ENCODE measurements at places on chromosomes 6 and 20. TPM values are rescaled to one million over a fixed set of nuclear protein-coding genes. Genes with fewer than 3 reads are reported as not detected.

- no peak for DNase-seq
Observed at GRCh38 chr6:139891471-139891870, 517.0 kb upstream of the CITED2 start.

DNA sequence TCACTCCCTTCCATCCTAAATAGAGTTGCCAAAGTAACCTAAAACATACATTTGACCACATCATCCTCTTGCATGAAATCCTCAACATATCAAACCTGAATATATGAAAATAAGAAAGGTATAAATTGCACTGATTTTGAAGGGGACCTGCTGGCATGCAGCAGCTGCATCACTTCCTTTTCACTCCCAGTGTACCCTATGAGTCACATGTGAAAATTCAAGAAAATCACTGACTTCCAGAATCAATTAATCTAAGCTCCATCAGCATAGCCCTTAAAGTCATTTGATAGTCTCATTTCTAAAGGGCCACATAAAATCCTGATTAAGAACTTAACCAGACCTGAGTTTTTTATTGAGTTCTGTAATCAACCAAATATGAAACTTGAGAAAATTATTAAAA lies 24.3 kb downstream of the SNX14 start:
- DNase-seq = no peak

DNA sequence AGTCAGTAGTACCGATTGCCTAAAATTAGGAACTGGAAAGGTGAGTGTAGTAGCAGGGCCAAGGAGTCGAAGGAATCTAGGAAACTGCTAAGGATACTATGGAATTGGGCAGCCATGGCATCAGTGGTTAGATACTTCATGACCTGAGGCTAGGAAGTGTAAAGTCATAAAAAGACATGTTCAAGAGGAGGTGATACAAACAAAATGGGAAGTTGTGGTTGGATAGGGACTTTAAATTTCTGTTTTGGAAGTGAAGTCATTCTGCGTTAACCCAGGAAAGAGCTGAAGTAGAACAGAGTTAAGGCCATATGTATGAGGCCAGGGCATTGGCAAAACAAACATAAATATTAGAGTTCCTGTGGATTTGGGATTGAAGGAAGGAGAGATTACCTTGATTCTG lies 88.6 kb upstream of the TMEM181 start:
- no peak for DNase-seq

- no peak for DNase-seq
Observed at GRCh38 chr6:132465530-132466485, 47.1 kb downstream of the STX7 start.

GRCh38 chr6:34181908-34182307 lies 36.0 kb upstream of the GRM4 start:
- DNase-seq = no peak

DNA sequence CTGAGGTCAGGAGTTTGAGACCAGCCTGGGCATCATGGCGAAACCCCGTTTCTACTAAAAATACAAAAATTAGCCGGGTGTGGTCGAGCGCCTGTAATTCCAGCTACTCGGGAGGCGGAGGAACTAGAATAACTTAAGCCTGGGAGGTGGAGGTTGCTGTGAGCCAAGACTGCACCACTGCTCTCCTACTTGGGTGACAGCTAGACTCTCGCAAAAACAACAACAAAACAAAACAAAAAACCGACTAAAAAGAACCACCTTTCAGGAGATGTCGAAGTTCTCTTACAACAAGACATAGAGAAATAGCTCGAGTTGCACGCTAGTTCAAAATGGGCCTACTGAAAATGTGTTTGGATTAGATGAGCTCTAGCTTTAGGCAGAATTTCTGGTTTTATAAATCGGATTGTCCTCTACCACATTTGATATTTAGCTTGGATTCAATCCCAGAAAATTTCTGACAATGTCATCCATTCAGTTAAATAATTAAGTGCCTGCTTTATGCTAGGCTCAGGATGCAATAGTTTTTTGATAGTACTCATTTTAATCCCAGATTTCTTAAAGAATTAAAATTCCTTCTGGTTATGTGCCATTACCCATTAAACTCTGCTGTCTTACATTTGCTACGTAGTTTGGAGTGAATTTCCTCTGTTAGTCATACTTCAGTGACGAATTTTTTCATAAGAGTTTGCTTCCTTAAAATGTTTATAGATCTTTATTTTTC lies 137.5 kb upstream of the SHLD1 start:
- no peak for DNase-seq

DNA sequence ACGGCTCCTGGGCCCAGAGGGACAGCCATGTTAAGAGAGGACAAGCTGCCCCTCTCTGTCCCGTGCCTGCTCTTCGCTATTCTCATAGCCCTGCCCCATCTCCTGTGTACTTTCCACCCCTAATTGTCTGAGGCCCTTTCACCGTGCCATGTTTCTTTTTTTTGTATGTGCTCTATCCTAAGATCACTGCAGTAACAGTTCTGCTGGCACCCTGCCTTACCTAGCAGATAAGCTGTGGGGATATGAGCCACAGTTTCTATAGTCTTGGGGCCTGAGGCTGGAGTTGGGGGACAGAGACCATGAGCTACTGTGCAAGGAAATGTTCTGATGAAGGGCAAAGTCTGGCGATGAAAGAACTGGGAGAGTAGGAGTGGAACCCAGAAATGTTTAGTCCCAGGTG lies 269.5 kb upstream of the CITED2 start:
- DNase-seq = no peak

DNA sequence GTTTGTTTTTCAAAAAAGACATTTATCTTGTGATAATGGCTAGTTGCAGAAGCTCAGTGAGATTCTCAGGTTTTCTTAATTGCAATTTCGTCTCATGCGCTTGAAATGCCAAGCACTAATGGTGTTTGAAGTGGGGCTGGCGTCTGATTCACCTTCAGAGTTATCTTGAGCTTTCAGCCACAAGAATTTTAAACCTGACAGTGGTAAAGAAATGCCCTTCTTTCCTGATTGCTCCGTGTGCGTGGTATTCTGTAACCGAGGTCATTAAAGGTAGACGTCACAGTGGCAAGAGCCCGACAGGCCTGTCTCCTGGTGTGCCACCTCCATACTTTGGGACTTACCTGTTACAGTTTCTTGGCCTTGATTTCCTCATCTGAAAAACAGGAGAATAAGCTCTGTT lies 126.5 kb upstream of the QKI start:
- no peak for DNase-seq

SNHG17 gene
- total RNA-seq = 33.0 TPM

- no peak for DNase-seq
Observed at GRCh38 chr6:144234935-144235334, 50.2 kb upstream of the UTRN start.

- DNase-seq = no peak
Observed at GRCh38 chr6:98636941-98637340, 197.4 kb upstream of the POU3F2 start.

DNA sequence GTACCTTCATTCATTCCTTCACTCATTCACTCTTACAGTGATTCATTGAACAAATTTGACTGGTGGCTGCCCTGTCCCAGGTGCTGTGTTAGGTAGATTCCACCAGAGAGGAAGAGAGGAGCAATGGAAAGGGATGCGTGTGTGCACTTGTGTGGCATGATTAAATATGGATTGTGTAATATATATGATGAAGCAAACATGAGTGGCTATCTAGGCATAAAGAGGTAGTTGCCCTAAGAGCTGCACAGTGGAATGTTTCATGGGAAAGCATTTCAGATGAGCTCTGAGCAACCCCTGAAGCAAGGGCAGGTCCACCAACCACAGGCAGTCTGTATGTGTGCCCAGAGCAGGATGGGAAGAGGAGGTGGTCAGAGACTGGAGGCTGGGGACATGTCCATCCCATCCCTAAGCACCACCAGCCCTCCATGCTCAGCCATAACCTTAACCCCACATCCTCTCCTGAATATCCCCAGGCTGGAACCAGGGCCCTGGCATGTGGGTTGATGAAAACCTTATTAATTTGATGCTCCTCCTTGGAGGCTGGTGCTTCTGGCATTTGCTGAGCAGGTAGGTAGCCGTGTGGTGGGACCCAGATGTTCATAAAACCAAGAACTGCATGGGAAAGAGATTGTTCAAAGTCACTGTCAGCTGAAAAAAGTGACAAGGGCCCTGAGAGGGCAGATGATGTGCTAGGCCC lies 226.2 kb downstream of the SYNDIG1 start:
- no peak for DNase-seq

RBPJL gene
- not detected for total RNA-seq

UBE2C gene
- 33.0 TPM for total RNA-seq

DNA sequence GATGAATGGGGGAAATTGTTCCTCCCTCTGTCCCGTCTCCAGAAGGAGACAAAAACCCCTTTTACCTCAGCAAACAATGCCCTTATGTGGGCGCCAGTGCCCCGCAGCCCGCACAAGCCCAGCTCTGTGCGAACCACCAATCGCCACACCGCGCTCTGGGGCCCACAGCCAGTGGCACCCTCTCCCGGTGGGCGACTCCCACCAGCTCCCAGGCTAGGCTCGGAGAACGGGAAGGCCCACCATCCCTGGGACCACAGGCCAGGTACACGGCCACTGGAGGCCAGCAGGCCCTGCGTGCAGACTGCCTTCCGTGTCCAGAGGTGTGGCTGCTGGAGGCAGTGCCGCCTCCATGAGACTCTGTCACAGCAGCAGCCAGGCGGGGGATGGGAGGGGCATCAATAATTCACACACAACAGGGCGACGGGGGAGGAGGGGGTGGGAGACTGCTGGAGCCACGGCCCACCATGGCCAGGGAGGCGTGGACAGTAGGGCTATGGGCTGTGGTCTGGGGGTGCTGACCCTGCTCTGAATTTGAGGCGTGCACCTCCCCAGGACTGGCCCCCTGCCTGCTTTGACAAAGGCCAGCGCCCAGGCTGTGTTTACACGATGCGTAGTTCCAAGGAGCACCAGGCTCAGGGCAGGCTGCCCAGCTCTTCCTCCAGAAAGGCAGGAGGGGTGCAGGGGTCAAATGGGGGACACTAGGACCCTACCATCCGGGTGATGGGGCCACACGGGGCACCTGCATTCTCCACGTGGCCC lies 105.7 kb downstream of the ASXL1 start:
- DNase-seq = peak; percentile 92

FOXF2 gene
- total RNA-seq = 0.71 TPM

GRCh38 chr6:55019591-55019990 lies 154.7 kb upstream of the HCRTR2 start:
- DNase-seq = no peak

DNA sequence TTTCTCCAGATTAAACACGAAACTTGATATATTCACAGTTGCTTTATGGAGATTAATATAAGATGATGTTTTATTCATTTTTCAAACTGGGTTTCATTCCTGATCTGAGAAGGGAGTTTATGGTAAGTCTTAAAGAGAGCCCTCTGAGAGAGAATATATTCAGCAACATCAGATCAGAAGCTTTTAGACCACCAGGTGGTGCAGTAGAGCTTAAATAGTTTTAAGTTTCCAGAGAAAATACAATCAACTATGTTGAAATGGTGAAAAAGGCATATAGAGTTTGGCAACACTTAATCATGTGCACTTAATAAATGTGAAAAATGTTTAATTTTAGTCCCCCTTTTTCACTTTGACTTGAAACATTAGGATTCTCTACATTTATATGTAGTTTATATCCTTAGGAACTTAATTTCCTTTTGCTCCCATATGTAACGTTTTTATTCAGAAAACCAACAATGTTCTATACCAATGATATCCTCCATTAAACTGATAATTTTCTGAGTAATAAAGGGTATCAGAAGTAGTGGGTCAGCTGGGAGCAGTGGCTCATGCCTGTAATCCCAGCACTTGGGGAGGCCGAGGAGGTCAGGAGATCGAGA lies 86.4 kb upstream of the CLDN20 start:
- DNase-seq = no peak

- no peak for DNase-seq
Observed at GRCh38 chr6:83901624-83902023, 42.1 kb downstream of the CYB5R4 start.

DNA sequence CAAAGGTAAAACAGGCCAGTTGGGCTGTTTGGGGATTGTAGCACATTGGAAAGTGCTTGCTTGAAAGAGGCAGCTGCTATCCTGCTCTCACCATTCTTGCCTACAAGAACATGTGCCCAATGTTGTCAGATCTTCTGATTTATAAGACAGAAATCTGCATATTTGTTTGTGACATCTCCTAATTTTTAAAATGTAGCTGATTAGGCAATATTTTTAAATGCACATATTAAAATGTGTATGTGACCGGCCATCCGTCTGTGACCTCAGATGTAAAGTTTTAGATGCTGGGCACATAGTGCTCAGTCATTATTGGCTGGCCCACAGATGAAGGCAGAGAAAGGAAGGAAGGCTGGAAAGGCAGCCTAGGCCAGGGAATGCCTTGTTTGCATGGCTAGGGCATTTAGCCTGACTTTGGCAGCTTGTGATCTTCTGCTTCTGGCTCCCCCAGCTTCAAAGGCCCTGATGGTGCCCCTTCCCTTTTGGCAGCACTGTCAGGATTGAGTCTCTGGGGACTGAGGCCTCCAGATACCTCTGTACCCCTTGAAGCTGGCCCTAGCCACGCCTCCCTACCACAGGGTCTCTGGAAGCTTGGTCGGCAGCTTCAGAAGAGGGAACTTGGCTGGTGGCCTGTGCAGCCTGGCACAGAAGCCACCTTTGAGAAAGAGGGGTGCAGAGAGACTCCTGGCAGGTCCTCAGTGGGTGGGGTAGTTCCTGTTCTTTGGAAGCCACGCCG lies 6.4 kb downstream of the SNPH start:
- no peak for DNase-seq
